ENCODE measurements at places on chromosomes 5 and 9. TPM values are rescaled to one million over a fixed set of nuclear protein-coding genes. Genes with fewer than 3 reads are reported as not detected.

Gene PCDH1
- 3.5 TPM for total RNA-seq

Gene LCN10
- not detected for total RNA-seq

Gene HAVCR1
- total RNA-seq, result not detected

Gene P4HA2
- 337 TPM for total RNA-seq

Gene ALAD
- total RNA-seq, result 9.7 TPM

Gene GNA14
- not detected for total RNA-seq

Gene SPARC
- 5,563 TPM for total RNA-seq

Gene CER1
- total RNA-seq, result not detected
